Panc1 (cell line): ENCODE measurements at places on chromosomes 5 and 9.
A peak's percentile ranks its signal among the peaks of the same experiment; 100 is the strongest.

DNA sequence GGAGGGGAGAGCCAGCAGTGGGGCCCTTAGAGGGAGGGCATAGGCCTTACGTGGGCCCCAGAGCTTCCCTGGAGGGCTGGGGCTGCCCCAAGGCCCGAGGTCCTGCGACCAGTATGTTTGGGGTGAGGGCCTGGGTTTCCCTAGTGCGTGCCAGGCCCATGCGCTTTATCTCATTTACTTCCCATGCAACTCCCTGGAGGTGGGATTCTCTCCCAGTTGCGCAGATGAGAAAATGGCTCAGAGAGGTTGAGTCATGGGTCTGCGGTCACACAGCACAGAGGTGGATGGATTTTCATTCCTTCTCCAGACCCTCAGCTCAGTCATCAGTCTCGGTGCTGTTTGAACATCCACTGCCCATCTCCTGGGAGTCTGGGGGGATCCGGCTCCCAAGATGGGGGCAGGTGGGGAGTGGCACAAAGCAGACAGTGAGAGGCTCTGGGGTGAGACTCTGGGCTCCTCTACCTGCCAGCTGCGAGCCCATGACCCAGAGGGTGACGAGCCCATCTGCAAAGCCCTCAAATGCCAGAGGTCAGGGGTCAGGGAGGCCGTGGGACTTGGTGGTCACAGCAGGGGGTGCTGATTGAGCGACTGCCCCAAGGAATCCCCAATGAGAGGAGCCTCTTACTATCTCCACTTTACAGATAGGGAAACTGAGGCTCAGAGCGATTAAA lies 171.2 kb downstream of the GAPVD1 start:
- DNase-seq, result no peak

DNA sequence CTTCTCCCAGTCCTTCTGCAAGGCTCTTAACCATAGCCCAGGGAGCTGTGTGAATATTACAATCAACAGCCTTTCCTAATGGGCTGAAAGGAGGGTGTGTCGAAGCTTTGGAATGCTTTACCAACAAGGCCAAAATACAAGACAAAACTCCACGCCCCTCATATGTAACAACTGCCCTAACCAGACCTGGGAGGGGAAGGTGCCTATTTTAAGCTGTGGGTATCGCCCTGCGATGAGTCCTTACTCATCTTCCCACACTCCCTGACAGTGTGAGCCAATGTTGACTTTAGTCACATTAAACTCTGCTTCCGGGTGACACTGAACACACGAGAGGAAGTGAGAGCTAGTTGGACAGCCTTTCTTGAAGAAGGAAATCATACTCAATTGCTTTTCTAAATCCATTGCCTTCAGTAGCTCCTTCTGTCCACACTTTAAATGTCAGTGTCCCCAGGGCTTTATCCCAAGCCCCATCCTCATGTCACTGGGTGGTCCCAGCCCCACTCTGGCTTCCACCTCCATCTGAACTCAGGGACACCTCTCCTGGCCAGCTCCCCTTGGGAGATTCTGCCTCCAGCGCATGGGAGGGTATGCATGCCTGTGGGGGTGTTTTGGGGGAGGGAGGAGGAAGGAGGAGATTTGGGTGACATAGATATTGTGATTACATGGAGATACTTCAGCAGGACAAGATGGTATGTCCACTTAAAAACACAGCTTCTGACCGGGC lies 6.5 kb upstream of the TBC1D9B start:
- DNase-seq, result peak; percentile 56

DNA sequence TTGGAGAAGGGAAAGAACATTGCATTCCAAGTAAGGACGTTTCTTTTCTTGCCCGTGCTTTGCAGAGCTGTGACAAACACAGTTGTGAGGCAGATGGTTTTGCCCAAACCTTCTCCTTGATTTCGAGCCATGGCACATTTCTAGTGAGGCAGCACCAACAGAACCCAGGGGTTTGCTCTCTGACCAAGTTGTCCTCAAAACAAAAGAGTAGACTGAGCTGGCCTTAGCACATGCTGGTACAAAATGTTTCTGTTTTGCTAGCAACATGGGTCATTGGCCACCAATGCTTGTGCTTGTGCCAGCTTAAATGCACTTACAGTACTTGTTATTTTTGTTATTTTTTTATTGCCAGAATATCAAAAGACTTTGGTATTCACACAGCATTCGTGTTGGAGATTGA lies 328.8 kb downstream of the GADD45G start:
- DNase-seq, result no peak

GRCh38 chr9:94056442-94056974 lies 27.8 kb upstream of the PTPDC1 start:
- no peak for DNase-seq

DNA sequence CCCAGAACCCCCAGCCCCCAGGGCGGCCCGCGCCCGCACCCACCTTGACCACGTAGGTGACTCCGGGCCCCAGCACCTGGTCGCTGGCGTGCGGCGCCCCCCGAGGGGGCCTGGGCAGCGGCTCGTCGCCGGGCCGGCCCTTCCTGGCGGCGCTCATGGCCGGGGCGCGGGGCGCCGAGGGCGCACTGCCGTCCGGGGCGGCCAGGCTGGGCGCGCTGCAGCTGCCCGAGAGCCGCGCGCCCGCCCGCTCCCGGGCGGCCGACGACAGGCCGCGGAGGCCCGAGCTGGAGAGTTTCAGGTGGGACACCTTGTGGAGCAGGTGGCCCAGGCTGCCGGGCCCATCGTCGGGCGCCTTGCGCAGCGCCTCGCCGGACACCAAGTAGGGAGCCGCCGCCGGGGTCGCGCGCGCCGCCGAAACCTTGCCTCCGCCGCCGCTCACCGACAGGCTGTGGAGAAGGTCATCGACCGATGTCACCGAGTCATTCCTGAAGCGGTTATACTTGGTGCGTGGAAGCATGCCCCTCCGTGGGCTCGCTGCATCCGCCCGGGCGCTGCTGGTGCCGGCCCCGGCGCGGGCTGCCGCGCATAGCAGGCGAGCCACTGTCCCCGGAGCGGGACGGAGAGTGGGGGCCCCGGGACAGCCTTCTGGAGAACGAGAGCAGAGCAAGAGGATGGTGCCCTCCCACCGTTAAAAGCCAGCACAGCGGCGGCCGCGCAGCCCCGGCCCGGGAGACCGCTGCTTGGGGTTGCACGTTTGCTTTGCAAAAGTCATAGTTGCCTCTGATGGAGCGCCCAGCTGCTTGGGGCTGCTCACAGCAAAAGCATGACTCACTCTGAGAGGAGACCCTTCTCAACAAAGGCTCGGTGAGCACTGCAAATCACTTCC lies at the start of gene SHC3:
Gene SHC3, minus strand, starts transcription at position 875 of the 886 bp plus-strand sequence. Its CDS starts 358 bp downstream, at position 517.
- no peak for DNase-seq

DNA sequence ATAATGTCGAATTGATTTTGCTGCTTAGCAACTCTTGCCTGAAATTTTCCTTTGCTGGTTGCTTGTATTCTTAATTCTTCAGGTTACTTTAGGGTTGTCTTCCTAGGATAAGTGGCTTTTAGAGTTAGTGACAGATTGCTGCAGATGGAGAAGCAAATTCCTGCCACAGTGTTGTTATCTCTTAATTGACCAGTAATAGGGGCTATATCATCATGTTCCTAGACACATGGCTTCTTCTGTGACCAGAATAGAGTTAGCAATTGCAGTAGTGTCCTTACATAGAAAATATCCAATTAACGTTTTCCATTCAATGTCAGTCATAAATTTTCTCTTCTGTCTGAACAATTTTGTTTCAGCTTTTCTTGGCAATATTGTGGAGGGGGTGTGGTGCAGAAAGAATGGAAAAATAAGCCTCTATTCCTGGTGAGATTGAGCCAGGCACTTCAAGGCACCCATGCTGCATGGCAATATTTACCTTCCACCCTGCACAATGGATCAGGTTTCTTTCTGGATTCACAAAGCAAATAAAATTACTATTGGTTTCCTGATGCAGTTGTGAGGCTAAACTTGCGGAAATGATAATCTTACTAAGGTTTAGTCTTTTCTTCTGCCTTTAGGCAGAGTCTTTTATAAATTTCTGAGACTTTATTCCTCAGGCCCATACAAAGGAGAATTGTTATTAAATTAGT lies 1481.5 kb downstream of the EFNA5 start:
- DNase-seq, result no peak

- DNase-seq, result no peak
Measured at GRCh38 chr5:32283539-32284377, 29.0 kb downstream of the MTMR12 start.

GRCh38 chr5:26802944-26803343 lies 235.4 kb downstream of the CDH9 start:
- DNase-seq, result no peak

DNA sequence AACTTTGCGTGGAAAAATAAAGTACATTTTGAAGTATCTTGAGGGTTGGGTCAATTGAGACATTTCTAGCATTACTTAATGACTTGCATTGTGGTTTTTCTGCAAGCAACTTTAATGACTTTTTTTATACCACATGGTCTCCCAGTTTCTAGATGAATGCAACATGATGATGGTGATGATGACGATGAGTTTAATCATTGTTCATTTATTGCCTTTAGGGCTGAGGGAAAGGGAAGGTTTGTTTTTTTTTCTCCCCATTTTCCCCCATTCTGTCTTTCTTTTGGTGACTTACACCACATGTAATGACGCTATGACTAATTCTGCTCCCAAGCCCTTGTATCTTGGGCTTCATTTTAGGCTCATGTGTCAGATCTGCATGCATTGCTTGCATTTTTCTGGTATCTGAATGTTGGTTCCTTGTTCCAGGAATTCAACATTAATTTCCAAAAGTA lies 57.7 kb upstream of the NXNL2 start:
- DNase-seq, result no peak

DNA sequence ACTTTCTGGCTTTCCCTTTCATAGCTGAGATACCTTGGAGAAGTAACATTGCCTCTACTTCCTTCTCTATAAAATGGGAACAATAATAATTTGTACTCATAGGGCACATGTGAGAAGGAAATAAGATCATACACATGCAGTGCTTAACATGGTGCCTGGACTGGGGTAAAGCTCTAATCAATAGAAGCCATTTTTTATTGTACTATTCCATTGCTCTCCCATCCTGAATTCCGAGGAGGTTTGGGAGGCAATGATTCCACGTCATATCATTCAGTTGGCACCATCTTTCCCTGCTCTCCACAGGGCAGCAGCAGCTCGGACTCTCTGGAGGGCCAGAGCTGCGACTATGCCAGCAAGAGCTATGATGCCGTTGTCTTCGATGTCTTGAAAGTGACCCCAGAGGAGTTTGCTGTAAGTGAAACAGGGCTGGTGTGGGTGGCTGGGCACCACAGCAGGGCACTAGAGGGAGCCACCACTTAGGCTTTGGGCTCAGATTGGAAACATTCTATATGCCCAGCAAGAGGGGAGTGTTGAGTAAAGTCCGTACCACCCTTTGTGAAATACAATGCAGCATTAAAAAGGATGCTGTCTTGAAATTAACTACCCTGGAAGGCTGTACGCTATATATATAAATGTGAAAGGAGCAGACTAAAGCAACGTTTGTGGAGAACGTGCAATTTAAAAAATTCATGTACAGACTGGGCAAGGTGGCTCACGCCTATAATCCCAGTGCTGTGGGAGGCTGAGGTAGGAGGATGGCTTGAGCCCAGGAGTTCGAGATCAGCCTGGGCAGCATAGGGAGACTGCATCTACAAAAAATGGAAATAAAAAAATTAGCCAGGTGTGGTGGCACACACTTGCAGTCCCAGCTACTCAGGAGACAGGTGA lies 51.2 kb downstream of the RALGPS1 start:
- peak; percentile 38 for DNase-seq

DNA sequence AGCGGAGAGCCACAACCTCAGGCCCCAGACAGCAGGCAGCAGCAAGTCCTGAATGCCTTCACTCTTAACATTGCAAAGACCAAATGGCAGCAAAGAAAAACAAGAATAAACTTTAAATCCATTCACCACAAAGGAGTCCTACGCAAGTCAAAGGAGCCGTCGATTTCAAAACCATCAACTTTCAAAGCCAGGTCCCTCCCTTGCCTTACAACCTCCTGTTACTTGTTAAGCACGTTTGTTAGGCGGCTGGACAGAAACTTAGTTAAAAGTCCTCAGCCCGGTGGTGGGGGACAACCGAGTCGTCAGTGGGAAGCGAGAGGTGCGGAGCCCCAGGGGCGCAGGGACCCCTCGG lies 938 bp downstream of the LPAR1 start:
- no peak for DNase-seq

GRCh38 chr5:25414742-25415141 lies 770.0 kb upstream of the CDH10 start:
- DNase-seq, result no peak

DNA sequence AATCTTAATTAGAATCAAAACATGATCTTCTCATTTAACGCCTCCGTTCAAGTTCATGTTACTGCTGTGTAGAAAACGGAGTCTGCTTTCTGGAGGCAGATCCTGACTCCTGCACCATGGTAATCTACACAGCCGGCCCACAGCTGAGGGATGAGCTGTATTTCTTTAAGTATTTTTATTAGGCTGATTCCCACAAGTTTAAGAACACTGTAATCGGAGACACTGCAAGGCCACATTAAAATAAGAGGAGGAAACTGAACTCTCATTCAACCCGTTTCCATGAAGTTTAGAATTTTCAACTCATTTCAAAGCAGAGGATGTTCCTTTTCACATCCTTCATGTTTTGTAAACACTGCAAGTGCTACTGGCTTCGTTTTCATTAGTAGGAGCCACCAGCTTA lies 372.2 kb downstream of the NFIB start:
- DNase-seq, result no peak

DNA sequence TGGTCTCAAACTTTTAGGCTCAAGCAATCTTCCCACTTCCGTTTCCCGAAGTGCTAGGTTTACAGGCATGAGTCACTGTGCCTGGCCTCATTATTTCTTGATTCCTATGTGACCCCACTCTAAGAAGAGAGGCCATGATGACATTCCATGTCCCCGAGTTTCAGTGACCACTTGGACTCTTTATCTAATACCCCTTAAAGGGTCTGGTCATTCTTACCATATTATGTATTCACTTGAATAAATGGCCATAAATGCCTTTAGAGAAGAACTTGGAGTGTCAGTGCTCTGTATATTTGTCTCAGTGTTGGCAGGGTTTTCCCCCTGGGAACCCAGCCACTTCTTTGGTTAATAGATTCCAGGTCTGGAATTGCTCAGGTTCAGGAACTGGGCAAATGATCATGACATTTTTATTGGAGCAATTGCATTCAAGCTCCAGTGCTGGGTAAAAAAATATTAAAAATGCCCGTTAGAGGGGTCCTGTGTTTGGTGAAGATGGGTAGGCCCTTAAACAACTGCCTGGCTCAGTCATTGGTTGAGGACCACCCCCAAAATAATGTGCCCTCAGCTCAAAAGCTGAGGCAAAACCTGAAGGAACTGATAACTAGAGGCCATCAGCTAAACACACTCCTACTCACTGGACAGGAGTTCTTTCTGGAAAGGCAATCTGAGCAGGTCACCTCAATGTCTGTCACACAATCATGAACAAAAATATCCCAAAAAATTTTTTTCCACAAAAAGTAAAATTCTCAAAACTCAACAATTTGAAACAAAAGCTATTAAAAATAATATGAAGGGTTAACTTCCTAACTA lies 186.6 kb upstream of the ZNF608 start:
- no peak for DNase-seq

DNA sequence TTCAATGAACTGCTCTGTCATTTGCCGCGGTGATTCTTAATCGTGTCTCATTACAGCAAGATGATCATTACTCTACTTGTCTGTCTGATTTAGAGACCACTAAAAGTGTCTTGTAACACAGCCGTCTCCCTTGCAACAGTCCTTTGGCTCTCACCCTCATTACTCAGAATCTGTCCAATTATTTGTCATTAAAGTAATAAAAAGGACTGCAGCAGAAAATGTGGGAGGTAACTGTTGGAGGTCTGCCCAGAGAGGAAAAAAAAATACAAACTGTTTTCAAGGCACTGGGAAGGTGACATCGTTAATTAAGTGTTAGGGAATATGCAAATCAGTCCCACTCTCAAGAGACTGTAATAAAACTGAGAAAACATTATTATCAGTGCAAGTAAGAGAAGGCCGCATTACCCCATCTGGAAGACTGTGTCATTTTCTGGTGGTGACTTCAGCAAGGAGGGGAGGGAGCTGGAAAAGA lies 281.0 kb downstream of the RASEF start:
- DNase-seq, result no peak
